ENCODE measurements at places on chromosomes 7 and 10.

- no peak for DNase-seq
Observed at GRCh38 chr7:112753298-112753697, 36.9 kb downstream of the TMEM168 start.

- DNase-seq = no peak
Observed at GRCh38 chr10:129465796-129466702, 992 bp upstream of the MGMT start.

DNA sequence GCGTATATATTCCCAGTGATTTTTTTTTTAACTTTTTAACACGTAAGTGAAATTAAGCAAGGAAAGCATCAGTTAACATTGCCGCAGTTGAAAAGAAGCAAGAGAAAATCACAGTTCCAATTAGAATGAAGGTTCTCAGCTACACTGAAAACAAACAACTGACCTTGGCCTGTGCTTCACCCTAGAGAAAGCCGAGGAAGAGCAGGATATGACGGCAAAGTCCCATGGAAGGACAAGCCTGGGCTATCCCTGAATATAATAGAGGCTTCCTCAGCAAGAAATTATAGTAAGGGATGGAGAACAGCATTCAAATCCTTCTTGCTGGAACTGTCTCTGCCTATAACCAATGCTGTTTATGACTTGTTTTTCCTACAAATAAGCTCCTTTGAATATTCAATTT is 83.0 kb upstream of the INHBA start:
- DNase-seq = no peak

GRCh38 chr7:99296471-99296870 is 23.8 kb downstream of the MYH16 start:
- DNase-seq = no peak

- DNase-seq = no peak
Observed at GRCh38 chr10:69385454-69386350, 31.0 kb downstream of the TACR2 start.

GRCh38 chr7:101108961-101109360 is 17.9 kb upstream of the SERPINE1 start:
- no peak for DNase-seq

DNA sequence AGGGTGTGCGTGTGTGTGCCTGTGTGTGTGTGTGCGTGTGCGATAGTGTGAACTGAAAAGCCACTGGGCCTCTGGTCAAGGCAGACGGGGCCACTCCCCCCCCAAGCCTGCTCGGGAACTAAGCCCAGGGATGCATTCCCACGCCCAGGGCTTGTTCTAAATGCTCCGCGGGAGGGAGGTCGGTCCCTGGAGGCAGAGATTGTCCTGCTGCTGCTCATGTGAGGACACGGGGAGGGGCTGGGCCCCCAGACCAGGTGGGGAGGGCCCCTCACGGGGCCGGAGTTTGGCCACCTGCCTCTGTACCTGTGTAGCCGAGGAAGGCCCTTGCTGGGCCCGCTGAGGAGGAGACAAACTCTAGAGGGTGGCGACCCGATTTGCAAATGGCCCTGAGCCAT is 93.9 kb downstream of the PDGFA start:
- DNase-seq = no peak

GRCh38 chr7:19056305-19056704 is 61.1 kb downstream of the TWIST1 start:
- no peak for DNase-seq

- no peak for DNase-seq
Observed at GRCh38 chr7:18700147-18700546, 204.6 kb downstream of the HDAC9 start.

GRCh38 chr7:114310345-114311110 is 104.1 kb upstream of the FOXP2 start:
- no peak for DNase-seq

DNA sequence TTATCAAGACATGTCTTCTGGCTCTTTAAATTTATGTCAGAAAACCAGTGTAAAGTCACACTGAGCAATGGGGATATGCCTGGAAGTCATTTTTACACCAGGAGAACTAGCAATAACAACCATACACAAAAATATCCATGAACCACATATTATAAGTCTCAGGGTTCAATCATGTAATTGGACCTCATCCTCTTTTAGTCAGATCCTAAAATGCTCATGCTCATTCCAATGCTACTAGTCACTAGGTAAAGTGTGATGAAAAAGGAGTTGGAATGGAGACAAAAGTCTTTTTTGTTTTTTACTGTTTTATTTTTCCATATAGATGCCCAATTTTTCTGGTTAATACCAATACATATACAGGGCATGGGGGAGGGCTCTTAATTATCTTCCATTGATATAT is 306.1 kb downstream of the DGKB start:
- no peak for DNase-seq

- no peak for DNase-seq
Observed at GRCh38 chr10:69901022-69901421, 99.3 kb downstream of the COL13A1 start.
